AG09309 (cell line): ENCODE measurements at places on chromosomes 3 and 15.

DNA sequence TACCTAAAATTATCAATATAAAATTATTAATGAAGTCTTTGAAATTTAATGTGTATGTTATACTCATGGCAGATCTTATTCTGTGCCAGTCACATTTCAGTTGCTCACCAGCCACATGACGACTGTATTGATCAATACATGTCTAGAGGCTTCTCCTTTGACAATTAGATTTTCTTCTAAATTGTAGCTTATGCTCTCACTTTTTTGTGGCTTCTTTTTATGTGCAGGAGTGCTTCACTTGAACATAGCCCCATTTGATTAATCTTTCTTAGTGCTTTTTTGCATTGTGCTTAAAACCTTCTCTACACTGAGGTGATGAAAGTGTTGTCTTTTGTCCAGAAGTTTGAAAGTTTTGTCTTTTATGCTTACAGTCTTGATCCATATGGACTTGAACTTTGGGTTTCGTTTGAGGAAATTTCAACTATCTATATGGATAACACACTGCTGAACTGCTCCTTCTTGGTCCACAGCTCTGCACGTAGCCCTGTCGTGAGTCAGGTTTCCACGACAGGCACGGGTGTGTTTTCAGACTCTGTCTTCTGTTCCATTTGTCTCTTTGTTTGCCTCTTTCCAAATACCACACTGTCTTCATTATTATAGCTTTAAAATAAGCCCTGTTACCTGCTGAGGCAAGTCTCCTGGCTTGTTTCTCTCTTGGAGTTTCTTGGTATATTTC lies 393.9 kb upstream of the CFAP20DC start:
- DNase-seq, result no peak

DNA sequence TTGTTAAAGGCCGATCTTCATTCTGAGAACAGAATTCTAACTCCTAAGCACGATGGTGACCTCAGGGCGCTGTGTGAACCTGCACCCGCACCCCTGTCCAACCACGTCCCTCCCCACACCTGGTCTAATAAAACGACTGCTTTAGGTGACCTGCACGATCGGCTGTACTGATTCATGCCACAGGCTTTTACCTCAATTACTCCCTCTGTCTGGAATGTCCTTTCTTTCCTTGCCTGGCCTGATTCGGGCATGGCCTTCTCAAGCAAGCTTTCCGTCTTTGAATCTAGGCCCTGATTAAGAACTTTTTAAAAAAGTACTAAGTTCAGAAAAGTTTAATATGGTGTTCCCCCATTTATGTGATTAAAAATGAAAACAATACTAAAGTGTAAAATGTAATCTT lies 842 bp upstream of the U2SURP start:
- no peak for DNase-seq

- DNase-seq, result no peak
Observed at GRCh38 chr15:78301828-78302227, 2.4 kb upstream of the SKIC8 start.

DNA sequence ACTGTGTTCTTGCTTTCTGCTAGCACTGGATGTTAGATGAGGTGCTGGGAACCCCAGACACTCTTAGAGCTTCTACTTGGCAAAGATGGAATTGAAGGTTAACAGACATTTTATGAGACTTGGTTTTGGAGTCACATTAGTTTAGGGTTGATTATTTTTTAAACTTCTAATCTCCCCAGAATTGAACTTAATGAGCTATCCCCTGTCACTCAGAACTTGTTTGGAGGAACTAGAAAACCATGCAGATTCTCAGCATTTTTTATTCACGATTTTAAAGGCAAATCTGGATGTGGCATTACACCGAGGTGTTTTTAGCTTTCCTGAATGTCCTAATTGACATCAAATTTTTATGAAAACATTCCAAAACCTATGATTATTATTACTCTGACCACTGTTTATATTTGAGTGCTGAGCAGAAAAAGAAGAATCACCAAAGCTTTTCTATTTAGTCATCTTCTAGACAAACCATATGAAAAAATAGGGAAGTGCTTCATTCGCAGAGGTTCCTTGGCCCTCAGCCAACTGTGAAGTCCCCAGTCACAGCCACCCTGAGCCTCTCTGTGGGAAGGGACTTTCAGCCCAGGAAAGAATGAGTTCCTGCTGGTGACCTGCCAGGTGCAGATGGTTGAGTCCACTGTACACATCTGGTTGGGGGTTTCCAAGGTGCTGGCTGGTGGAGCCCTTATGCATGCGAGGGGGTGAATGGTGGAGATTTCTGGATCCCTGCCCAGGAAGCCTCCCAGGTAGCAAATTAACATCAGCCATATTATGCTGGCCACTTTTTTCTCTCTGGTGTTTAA lies 196.0 kb upstream of the TOPAZ1 start:
- DNase-seq, result no peak

GRCh38 chr15:28876131-28876844 lies 9.5 kb upstream of the APBA2 start:
- no peak for DNase-seq

DNA sequence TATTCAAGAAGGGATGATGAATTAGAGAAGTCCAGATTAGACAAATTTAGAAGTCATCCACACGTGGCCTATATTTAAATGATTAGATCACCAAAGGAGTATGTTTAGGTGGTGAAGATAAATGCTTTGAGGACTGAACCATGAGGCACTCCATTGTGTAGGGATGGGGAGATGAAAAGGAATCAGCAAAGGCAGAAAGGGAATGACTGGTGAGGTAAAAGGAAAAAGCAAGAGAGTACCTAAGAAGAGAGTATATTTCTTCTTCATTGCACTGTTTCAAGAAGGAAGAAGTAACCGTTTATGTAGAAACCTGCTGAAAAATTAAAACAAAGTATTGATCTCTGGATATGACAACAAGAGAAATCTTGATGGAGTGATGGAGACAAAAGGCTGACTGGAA lies 40.7 kb downstream of the DENND4A start:
- DNase-seq, result no peak

- DNase-seq, result no peak
Observed at GRCh38 chr3:101249522-101249921, 70.9 kb downstream of the IMPG2 start.

- no peak for DNase-seq
Observed at GRCh38 chr3:140794507-140794906, 116.6 kb downstream of the TRIM42 start.

DNA sequence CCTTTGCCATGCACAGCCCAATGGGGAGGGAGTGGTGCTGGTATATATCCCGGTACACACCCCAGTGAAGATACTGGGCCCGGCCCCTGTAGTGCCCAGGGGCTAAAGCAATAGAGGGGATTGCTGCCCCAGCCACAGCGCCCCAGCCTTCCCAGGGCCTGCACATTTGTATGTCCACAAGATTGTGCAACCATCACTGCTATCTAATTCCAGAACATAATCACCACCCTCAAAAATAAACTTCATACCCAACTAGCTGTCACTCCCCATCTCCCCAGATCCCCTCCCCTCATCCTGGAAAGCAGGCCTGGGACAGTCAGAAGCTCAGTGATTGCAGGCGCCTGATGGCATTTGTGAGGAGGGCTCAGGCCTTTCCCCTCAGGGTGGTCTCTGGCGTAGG lies 13.5 kb downstream of the GNAI2 start:
- no peak for DNase-seq
